NCI-H2081 treated with DMSO at 0.1 percent for 48 hours (cell line): ENCODE measurements at places on chromosomes 3 and 15.

DNA sequence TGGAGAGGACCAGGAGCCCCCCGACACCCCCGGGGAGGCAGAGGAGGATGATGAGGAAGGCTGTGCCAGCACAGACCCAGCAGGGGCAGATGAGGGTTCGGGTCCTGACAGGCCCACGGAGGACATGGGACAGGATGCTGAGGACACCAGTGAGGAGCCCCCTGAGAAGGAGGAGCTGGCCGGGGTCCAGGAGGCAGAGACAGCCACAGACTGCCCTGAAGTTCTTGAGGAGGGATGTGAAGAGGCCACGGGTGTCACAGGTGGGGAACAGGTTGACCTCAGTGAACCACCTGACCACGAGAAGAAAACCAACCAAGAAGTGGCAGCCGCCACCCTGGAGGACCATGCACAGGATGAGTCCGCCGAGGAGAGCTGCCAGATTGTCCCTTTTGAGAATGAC is 909 bp downstream of the FGD5 start:
- no peak for DNase-seq

DNA sequence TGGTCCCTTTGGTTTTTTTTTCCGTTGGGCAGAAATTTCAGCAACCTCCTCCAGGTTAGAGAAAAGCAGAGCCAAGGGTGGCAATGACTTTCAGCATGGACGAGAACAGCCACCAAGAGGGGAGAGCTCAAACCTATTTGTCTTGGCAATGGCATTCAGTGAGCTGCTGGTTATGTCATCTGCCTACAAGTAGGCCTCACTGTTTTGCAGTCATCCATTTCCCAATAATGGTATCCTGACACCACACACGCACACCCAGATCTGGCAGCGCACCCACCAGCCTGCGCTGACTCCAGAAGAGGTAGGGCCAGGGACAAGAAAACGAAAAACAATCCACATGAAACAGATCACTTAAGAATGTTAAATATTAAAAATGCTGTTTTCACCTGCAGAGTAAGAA is 92.3 kb downstream of the MAGI1 start:
- no peak for DNase-seq

DNA sequence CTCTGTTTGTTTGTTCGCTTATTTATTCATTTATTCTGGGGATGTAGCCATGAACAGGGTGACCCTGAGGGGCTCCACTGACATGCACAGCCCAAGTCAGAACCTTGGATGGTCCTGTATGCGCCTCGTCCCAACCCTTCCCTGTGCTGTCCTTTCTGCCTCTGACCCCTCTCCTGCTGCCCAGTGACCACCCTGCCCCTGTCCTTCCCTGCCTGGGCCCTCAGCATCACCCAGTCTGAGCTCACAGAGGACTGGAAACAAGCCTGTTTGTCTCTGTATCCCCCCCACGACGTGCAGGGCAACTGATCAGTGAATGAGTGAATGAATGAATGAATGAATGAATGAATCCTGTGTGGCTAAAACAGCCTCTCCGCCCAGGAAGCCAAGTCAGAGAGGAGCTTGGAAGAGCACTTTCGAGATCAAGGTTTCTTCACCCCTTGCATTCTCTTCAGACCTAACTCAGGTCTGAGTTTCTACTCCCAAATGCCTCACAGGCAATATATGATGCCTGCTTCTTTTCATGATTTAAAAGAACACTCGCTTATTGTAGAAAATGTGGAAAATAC is 157.7 kb downstream of the SMAD6 start:
- DNase-seq = no peak

- DNase-seq = no peak
Observed at GRCh38 chr3:57956119-57956832, 51.9 kb upstream of the FLNB start.

GRCh38 chr3:20123131-20123652 is 62.8 kb downstream of the SGO1 start:
- DNase-seq = no peak

DNA sequence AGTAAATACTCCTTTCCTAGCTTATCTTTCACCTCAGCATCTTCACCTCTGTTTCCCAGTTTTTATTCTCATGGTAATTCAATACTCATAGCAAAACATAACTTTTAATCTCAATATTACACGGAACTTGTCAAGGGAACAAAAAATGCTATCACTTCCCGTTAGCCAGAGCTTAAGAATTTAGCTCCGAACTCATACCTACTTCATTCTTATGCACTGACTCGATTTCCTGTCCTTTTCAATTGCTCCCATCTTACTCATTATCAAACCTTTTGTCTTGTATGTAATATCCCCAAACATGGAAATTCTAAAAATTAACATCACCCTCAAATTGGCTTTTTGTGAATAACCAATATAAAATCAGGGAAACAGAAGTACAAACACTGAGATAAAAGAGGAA is 28.2 kb downstream of the MYEF2 start:
- DNase-seq = no peak

DNA sequence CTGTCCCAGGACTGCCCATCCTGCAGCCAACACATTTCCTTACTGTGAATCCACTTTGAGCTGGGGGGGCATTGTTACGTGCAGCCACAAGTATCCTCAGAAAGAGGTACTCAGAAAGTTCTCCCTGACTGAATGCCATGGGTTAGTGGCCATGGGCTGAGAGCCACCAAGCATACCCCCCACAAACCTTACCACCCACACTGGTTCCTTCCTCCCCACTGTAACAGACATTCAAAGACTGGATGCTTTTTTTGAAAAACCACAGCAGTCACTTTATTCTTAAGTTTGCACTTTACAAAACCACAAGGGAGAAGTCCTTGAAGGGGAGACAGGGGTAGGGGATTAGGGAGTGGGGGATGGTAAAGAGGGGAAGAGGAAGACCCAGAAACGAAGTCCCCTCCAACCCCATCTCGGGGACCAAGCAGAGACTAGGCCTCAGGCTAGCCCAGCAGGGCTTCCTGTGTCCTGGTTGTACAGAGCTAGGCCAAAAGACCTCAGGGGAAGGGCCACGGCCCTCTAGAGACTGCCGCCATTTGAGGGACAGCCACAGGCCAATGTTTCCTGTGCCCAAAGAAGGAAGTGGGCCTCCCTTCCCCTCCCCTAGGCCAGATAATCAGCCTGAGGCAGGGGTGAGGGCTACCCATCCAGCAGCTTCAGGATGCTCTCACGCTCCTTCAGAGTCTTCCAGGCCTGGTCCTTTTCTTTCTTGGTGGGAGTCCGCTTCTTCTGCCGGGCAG is 10.1 kb upstream of the CAMK1 start:
- no peak for DNase-seq

GRCh38 chr3:32391643-32392535 is at the start of gene CMTM7:
Gene CMTM7 (plus strand): TSS chr3:32391853. CDS start chr3:32391907, 54 bp downstream.
- DNase-seq = no peak

DNA sequence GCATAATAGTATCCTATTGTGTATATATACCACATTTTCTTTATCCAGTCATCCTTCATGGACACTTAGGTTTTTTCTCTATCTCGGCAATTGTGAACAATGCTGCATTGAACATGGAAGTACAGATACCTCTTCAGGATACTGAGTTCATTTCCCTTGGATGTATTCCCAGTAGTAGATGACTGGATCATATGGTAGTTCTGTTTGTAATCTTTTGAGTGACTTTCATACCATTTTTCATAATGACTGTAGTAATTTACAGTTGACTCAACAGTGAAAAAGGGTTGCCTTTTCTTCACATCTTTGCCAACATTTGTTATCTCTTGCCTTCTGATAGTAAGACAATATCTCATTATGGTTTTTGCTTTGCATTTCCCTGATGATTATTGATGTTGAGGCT is 21.8 kb downstream of the MYH15 start:
- DNase-seq = no peak

GRCh38 chr3:31906182-31906581 is 74.9 kb downstream of the OSBPL10 start:
- no peak for DNase-seq

DNA sequence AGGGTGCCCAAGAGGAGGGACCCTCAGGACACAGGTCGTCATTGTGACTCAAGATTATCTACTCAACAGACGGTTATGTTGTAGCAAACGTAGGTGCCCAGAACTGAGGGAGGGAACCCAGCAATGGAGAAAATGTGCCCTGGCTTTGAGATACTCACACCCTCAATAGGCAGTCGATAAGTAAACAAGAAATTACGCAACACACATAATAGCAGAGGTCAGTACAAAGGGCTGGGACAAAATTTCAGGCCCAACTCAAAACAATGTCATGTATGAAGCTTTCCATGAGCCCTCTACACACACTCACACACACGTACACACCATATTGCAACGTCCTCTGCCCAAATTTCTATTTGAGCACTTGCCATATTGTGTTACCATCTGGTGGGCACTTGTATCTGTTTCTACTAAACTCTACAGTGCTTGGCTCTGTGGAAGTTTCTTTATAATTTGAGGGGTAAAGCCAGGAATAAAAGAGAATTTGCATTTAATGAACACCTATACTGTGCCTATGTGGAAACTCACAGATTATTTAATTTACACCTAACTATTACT is 114.6 kb upstream of the TRIM42 start:
- no peak for DNase-seq

DNA sequence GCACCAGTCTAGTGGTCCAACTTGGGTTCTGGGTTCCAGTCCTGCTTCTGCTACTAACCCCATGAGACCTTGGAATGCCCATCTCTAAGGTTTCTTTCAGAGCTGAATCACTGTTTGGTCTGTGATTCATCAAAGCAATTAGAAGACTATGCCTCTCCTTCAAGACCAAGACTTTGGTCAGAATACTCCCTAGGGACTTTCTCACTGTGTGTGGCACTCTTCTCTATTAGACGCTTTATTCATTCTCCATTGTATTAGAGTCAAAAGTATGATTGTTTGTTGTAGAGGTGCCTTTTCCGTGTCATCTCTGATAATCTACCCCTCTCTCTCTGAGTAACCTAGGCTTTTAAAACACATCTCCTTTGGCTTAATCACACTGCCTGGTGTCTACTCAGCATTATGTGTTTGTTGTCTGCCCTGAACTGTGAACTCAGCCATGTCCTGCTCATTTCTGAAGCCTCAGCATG is 90.5 kb downstream of the LPP start:
- DNase-seq = no peak

GRCh38 chr3:63349583-63350573 is 71.8 kb downstream of the SYNPR start:
- no peak for DNase-seq

DNA sequence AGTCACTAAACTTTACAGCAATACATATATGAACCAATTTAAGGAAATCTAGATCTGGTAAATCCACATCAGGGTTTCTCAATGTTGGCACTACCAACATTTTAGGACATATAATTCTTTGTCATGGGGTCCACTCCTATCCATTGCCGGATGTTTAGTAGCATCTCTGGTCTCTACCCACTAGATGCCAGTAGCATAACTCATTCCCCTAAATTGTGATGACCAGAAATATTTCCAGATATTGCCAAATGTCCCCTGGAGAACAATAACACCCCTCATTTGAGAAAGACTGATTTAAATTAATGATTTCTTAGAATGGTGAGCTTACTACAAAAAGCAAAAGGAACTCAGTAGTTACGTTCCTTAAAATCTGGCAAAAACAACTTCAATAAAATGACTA is 23.1 kb upstream of the ANKRD28 start:
- DNase-seq = no peak

- DNase-seq = no peak
Observed at GRCh38 chr3:98655666-98656065, 62.3 kb upstream of the CPOX start.

GRCh38 chr3:172201870-172202236 is 162.5 kb downstream of the FNDC3B start:
- DNase-seq = no peak

DNA sequence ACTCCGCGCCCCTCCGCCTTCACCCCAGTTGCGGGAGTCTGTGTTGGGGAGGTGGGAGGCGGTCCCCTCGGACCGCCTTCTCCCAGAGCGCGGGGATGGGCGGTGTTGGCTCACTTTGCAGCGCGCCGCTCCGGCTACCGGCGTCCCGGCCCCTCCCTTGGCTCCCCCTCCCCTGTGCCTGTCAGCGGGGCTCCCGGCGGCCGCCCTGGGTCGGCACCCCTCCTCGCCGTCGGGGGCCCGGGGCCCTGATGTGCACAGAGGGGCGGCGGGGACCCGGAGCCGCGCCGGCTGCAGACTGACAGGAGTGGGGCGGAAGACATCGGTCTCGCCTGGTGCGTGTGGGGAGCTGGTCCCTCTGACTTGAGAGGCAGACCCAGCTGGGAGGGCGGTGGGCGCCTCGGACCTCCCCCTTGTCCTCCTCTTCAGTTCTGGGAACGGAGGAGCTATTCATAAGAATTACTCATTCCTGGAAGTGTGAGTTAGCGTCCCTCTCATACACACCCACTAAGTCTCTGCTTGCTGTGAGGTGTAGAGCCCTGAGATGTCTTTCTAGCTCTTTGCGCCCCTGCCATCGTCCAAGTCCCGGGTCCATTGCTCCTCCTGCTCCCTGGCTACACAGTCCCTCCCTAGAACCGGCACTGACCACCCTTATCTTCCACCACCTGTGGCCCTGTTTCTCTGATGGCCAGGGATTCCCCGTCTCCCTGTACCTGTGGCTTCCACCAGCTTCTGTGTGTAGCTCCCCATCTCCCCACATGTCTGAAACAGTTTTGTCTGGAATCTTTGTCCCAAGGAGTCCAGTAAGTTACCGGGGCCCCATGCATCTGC is 42.3 kb upstream of the ROPN1 start:
- no peak for DNase-seq

- DNase-seq = no peak
Observed at GRCh38 chr3:106006571-106006970, 137.8 kb upstream of the CBLB start.

DNA sequence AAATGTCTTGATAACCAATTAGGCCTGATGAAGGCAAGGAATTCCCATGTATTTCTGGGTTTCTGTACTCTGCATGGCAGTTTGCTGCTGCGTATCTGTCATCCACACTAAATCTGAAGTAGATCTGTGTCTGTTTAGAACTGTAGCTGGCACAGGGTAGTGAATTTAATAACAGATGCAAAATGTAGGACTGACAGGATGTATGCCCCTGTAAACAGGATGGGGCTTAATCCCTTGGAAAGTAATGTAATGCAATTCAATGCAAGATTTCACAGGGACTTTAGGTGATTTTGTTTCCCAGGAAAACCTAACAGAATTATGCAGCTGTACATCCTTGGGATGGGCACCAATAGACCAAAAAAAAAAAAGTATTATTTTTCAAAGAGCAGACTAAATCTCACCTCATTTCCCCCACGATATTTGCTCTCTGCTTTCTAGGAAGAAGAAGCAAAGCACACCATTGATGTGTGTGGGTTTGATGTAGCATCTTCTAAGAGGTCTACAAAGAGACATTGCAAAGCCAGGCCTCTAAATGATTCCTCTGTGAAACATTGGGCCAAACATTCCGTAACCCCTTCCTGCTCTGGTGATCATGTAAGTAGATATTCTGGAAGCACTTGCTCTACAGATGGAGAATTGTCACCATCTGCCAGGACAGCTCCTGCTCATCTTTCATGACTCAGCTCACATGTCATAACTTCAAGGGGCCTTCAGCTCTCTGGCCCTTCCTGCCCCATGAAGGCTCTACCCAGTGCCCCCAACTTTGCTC is 464.3 kb upstream of the RGMA start:
- no peak for DNase-seq

DNA sequence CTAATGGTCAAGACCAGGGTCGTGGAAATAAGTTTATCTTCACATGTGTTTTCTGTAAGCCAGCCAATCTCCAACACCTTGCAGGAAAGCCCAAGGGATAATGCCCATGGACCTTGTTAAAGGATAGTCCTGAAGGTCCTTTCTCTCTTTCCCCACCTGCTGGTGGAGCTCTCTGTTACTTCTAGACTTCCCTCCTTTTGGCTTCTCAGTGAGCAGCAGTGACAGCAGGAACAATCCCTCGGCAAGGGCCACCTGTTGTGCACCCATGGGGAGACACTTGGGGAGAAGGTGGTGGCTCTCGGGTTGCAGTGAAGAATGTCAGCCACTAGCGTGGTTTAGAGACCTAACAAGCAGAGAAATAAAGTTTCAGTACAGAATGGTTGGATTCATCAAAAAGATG is 84.0 kb upstream of the OSBPL11 start:
- no peak for DNase-seq
